Stimulated activated CD4-positive, alpha-beta T cell treated with anti-CD3 and anti-CD28 coated beads, Interleukin-2, amount 100 ng/mL, for 48 hours (primary cell): ENCODE measurements at places on chromosomes 5 and 9.

DNA sequence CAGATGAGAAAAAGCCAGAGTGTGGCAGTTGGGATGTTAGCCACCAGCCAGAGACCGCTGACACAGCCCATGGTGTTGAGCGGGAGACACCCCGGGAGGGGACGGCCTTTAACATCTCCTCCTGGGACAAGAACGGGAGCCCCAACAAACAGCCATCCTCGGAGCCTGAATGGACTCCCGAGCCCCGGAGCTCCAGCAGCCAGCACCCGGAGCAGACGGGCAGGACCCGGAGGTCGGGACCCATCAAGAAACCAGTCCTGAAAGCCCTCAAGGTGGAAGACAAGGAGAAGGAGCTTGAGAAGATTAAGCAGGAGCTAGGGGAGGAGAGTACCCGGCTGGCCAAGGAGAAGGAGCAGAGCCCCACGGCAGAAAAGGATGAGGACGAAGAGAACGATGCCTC lies 28.0 kb upstream of the POMT1 start:
- no peak for DNase-seq

- DNase-seq = no peak
Observed at GRCh38 chr5:108814551-108814950, 66.9 kb downstream of the FER start.

GRCh38 chr5:34743878-34744277 lies 87.8 kb downstream of the RAI14 start:
- no peak for DNase-seq

DNA sequence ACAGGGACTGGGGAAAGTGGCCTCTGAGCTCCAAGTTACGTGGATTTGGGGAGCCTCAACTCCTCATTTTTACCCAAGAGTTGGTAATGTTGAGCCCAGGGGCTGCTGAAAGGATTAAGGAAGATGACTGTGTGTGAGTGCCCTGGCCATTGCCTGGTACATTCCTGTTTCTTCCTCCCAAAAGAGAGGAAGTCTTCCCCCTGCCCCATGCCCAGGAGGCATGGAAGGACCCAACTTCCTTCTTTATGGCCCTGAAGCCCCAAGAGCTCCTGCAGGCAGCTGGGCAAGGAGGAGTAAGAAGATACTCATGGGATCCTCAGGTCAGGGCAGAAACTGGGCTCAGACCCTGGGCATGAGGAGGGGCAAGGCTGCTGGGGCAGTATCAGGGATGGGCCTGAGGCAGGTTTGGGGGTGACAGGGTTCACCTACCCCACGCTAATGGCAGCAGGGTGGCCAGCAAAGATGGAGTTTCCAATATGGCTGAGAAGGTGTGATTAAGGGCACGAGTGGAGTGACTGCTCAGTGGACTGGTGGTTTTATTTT lies 118.3 kb upstream of the MVB12B start:
- DNase-seq = no peak

DNA sequence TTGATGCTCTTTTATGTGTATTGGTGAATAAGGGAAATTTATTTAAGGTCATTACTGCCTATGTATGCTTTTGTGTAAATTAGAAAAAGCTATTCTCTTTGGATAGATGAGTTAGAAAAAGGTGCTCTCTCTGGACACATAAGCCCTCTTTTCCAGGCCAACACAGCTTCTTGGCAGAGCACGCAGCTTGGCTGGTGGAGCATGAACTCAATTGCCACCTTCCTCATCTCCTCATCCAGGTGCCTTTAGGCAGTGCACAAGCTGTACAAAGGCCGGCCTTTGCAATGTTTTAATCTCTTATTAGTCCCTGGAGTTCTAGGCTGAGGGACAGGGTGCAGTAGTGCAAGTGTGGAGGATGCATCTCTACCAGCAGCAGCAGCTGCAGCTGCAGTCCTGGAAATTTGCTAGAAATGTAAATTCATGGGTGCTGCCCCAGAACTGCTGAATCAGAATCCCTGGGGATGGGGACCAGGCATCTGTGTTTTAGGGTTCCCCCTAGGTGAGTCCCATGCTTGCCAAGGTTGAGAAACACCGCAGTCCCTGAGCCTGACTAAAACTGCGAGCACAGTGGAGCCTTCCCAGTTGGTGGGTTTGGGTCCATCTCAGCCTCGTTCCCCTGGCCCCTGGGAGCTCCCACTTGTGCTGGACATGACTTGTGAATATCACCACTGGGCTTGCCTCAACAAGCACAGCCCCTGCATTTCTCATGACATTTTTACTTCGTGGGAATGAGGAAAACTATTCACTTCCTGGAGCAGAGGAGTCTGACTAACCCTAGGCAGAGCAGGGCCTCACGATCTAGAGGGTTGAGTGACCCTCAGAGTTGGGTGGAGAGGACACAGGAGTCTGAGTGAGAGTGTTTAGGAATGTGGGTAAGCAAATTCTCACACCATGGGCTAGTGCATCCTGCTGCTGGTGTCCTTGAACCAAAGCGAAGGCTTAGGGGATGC lies 272.3 kb downstream of the ZSWIM6 start:
- DNase-seq = no peak

DNA sequence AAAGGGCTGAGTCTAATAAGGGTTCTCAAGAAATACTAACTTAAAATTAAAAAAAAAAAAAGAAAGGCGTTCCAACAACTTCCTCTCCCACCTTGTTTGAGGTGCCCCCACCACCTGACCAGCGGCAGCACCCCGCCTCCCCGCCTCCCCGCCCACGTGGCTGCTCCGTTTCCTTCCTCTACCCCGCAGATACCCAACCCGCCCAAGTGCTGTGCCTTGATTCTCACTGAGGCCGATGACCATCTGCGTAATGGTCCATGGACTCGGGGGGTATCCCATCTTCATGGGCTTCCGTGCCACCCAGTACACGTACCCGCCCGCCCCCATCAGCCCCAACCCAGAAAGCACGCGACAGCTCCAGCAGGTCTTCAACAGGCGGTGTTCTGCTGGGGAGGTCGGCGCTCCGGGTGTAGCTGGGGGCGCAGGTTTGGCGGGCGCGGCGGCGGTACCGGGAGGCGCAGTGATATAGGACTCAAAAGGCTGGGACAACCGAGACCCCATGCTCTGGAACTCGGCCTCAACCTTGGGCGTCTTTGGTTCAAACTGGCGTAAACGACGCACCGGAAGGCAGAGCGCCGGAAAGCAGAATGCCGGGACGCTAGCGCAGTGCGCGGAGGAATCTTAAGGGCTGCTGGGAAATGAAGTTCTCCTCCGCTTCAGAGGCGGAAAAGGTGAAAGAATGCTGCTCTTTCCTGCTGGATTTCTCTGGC lies at the start of gene DMAC1:
DMAC1 (minus strand) TSS at position 545 of the 710 bp plus-strand sequence; CDS start at position 501, 44 bp downstream.
- peak; percentile 61 for DNase-seq

DNA sequence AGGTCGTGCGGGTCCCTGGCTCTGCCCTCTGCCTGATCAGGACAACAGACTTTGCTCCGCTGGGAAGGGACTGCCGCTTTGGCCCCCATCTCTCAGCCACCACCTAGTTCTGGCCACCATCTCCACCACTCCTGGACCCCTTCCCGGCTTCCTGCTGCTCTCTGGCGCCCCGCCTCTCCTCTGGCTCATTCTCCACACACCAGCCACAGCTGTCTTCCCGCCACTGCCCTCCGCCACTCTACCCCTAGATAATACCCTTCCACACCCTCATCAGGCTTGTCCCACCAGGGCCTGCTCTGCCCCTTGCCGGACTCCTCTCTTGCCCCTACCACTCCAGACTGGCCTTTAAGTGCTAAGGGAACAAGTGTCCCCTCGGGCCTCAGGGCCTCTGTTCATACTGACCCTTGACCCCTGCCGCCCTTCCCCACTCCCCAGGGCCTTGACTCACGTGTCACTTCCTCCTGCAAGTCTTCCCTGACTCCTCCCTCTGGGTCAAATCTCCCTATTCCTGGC lies 3.0 kb upstream of the CDX1 start:
- no peak for DNase-seq

DNA sequence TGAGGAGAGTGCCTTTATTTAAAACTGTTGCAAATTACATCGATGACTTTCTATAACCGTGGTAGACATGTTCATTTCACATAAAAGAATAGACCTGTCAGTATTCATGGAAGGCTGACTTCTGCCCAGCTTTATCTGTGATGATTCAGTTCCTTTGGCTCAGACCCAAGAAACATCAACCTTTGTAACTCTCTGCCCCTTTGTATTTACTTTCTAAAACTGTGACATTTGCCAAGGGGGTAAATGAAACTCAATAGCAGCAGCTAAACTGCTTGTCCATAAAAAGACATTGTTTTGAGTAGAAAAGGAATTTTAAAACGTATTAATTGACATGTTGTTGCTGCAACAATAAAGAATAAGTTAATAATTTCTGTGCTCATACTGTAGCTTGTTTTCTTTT lies 137.8 kb upstream of the ANKH start:
- DNase-seq = no peak

- no peak for DNase-seq
Observed at GRCh38 chr9:132014218-132014805, 65.4 kb downstream of the MED27 start.

- no peak for DNase-seq
Observed at GRCh38 chr9:37035648-37036370, 1.7 kb upstream of the PAX5 start.

DNA sequence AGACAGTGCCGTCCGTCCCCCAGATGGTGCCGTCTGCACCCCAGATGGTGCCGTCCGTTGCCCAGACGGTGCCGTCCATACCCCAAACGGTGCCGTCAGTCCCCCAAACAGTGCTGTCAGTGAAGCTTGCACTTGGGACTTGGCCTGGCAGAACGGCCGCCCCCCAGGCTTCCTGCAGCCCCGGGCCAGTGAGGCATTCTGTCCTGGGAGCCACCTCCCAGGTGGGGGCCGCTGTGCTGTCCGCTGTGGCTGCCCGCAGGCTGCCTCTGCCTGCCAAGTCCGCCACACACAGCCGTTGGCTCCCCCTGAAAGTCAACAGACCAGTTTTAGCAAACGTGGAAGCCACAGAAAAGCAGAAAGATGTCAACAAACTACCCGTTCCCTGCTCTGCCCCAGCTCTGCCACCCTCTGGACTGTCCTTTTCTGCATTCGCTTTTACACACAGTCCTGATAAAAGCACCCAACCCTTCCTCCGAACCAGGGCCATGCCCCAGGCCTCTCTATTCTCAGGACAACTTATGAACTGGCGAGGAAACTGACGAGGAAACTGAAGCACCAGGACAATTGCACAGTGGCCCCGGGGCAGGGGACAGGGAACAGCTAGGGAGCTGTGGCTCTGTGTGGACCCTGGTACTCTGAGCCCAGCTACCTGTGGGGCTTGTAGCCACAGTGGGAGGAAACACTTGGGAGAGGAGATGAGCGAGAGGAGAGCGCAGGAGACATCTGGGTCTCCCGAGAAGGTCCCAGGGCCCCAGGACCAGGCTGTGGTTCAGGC lies 39.6 kb upstream of the RXRA start:
- DNase-seq = no peak

DNA sequence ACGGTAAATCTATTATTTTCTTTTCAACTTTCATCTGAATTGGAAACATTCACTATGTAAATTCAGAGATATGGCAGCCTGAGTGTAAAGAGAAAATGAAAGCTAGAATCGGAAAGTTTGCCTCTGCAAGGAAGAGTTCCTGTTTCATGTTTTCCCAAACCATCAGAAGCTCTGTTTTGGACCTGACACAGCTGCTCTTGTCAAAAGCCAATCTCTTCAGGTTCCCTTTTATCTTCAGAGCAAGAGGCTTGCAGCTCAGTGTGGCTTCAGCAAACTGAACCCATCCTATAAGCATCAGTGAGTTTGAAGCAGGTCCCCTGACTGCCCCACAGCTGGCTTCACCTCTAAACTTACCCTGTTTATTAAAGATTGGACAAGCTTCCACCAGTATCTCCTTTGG lies 1099.7 kb downstream of the DTWD2 start:
- no peak for DNase-seq

DNA sequence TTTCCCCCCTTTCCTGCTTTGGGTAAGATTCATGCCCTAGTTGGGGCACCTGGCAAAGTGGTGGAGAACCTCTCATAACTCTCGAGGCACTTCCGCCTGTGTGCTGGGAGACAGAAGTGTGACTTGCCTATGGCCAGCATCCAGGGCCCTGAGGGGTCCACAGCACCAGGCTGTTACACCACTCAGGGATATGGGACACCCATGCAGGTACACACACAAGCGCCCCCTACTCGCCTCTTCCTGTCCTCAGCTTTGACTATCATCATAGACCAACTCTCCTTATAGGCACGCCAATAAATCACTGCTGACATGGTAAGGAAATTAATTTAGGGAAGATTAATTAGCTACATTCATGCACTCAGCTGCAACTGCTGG lies 45.4 kb downstream of the SHB start:
- no peak for DNase-seq

DNA sequence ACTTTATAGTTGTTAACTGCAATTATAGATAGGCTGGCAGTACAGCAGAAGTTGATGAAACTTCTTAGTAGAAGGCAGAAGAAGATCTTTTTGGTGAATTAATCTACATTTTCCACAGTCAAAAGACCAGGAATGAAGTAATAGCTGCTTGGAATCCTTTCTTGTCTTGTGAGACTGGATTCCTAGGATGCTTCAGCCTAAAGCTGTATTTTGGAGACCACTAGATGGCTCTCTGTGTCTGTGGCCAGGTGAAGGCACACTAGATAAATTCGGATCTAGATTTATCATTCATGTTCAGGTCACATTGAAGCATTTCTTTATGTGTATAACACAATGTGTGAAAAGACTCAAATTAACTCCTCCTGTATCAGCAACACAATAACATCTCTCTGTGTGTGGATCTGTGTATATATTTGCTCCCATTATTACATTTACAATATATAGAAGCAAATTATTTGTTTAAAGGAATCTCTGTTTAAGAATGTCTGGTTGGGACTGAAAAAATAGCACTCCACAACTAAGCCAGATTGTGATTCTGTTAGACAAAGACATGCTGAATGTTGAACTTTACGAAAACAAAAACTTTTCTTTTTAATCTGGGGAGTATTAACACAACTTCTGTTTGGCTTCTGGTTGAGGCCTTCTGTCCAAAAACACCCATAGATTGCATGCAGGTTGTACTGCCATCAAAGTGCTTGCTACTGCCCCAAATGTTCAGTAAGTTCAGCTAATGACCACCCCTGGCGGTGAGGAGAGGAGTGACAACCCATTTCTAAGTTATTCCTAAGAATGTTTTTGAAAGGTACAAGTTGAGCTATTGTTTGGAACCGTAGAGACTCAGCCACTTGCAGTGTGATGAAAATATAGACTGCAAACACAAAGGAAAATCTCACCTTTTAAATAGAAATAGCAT lies 10.6 kb downstream of the GRIN3A start:
- peak; percentile 6 for DNase-seq

GRCh38 chr9:85349046-85349445 lies 392.7 kb downstream of the AGTPBP1 start:
- DNase-seq = no peak

GRCh38 chr5:1875843-1876659 lies 6.7 kb downstream of the IRX4 start:
- DNase-seq = no peak

- DNase-seq = no peak
Observed at GRCh38 chr9:129826344-129826743, 2.4 kb upstream of the TOR1A start.

GRCh38 chr9:130970855-130971254 lies 31.8 kb upstream of the FIBCD1 start:
- DNase-seq = no peak

- no peak for DNase-seq
Observed at GRCh38 chr5:144567421-144567780, 396.7 kb downstream of the KCTD16 start.

DNA sequence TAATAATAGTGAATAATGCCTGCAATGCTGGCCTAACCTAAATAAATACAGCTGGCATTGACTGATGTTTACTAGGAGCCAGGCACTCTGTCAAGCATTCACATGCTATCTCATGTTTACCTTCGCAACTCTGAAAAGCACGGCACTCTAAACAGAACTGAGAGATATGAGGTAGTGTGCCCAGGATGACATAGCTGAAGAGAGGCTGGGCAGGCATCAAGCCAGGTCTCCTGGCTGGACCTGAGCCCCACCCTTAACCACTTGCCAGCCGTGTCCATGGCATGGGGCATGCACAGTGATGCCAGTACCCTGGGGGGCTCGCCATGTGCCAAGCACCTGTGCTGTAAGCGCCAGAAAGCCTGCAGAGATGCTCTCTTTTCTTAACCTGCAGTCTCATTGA lies 119.4 kb upstream of the MVB12B start:
- DNase-seq = no peak
